ENCODE measurements at places on chromosomes 7 and 10.

DNA sequence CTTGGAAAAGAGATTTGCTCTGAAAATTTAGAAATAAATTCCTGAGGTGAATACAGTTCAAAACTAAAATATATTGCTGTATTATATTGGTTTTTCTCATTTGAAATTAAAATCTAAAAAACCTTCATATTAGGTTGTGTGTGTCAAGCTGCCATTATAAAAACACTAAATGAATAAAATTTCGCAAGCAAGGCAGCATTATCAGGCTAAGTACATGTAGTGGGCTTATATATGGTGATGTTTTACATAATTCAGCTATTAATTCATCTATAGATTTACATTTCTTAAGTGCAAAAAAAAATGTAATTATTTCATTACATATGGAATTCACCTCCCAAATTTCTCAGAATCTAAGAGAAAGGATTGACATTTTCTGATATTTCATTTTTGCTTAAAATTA lies 5.3 kb downstream of the MEOX2 start:
- DNase-seq = no peak

GRCh38 chr10:12348870-12349628 lies at the start of gene CAMK1D:
CAMK1D (plus strand) TSS chr10:12349547.
- DNase-seq = peak; percentile 77

DNA sequence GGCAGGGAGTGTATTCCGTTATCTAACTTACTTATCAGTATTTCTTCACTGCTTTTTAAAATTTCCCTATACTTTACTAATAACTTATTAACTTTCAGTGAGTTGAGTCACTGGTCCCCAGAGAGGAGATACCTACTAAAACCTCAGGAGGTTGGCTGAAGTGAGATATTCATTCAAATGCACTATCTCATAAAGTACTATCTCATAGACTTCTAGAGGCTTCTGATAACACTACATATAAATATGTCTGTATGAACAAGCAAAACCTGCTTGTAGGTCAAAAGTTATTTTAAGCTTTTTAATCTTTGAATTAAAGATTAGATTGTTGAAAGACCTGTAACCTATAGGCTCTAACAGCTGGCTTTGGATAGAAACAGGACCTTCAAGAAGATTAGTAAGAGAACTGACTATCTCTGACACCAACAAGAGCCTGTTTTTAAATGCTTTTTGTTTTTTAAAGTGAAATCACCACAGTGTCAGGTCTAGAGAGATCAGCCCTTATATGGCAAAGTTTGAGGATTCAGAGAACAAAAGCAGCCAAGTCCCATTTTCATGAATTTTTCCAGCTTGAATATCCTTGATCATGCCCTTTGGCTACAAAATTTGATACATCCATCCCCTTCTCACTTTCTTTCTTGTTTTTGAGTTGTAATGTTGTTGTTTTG lies 242.2 kb downstream of the ARL4A start:
- no peak for DNase-seq

DNA sequence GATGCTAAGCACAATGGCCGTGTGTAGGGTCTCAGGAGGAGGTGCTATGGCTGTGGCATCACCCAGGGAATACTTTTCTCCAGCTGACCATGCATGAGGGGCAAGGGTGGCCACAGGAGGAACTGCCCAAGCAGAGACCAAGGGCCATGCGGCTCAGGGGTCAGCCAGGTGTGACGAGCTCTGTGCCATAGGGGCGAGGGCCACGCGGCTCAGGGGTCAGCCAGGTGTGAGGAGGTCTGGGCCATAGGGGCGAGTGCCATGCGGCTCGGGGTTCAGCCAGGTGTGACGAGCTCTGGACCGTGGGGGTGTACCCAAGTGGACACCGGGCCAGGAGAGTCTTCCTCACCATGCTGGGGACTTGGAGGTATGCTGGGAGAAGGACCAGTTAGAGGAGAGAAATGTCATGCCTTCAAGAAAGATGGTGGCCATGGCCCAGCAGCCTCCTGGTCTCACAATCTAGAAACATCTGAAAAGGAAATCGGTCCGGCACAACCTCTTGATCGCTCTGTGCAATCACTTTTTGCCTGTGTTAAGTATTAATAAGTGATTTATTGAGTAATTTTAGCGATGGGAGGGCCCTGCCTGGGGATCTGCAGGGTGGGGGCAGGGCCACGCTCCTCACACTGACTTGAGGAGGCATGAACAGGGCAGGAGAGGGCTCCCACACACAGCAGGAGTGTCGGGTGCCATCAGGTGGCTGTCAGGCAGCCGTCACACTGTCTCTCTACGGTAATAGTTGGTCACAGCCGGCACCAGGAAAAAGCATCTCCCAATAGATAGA lies 265.0 kb downstream of the ADARB2 start:
- DNase-seq = no peak

GRCh38 chr7:128281605-128282380 lies 40.7 kb downstream of the LEP start:
- DNase-seq = no peak

- no peak for DNase-seq
These were observed 237.7 kb downstream of the USP6NL start for GRCh38 chr10:11373717-11374171.

GRCh38 chr10:60896033-60896432 lies 48.0 kb downstream of the RHOBTB1 start:
- DNase-seq = no peak

GRCh38 chr10:51485668-51486067 lies 213.7 kb downstream of the CSTF2T start:
- no peak for DNase-seq

GRCh38 chr10:4822208-4822607 lies 3.8 kb upstream of the AKR1E2 start:
- DNase-seq = no peak

GRCh38 chr7:13414181-13414580 lies 575.3 kb downstream of the ETV1 start:
- no peak for DNase-seq

DNA sequence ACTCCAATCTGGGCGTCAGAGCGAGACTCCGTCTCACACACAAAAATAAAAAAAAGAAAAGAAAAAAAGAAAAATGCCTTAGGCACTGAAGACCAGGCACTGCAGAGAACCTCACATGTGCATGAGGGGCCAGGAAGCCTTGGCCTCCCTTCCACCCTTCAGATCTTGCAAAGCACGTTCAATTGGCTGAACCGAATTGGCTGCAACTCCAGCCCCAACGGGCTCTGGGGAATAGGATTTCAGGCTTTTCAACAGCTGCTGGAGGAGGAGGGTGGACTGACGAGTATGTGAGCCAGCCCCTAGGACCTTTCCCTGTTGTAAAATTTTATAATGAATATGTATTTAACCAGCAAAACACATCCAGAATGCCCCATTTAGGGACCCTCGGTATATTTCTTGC lies 16.7 kb downstream of the TMEM120A start:
- DNase-seq = no peak

- DNase-seq = no peak
These were observed 215.1 kb upstream of the FRMD4A start for GRCh38 chr10:14545827-14546226.

GRCh38 chr10:102422545-102423129 lies 2.0 kb downstream of the FBXL15 start:
- no peak for DNase-seq

GRCh38 chr7:66869660-66870450 lies 51.2 kb upstream of the TMEM248 start:
- no peak for DNase-seq

DNA sequence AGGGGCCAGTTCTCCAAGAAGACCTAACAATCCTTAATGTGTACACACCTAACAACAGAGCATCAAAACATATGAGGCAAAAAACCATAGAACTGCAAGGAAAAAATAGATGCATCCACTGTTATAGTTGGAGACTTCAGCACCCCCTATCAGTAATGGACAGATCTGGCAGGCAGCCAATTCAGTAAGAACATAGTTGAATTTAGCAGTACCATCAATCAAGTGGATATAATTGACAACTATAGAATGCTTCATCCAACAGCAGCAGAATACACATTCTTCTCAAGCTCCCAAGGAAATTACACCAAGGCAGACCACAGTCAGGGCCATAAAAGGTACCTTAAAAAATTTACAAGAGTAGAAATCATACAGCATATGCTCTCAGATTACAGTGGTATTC lies 42.2 kb downstream of the POLL start:
- DNase-seq = no peak

GRCh38 chr10:5894873-5895272 lies 4.8 kb downstream of the FBH1 start:
- DNase-seq = no peak

DNA sequence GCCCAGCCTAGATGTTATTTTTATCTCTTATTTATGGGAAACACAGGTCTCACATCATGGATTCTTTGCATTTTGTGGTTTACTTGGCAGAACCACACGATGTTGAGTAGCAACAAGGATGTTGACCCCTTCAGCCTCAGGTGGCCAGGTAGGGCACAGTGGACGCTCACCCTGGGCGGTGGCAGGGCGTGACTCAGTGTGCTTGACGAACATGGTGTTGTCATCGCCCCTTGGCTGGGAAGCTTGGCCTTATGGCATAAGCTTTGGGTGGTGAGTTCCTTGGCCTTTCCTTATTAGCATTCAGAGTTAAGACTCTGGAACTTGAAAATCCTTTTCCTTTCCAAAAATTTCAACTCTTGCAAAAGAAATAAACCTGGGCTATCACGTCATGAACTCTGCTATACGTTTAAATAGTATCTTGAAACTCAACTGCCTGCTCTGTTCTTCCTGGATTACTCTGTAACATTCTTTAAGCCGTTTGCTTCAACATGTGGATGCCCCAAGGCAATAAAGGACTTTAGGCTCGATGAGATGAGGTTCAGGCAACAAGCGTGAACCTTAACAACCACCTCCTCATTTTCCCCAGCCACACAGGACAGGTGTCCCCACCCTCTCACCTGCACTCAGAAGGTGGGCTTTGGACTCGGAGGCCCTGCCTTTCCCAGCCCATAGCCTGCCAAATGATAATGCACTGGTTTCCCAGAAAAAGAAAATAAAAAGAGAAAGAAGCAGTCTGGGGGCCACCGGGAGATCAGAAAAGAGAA lies 22.5 kb upstream of the ECHDC3 start:
- DNase-seq = no peak

DNA sequence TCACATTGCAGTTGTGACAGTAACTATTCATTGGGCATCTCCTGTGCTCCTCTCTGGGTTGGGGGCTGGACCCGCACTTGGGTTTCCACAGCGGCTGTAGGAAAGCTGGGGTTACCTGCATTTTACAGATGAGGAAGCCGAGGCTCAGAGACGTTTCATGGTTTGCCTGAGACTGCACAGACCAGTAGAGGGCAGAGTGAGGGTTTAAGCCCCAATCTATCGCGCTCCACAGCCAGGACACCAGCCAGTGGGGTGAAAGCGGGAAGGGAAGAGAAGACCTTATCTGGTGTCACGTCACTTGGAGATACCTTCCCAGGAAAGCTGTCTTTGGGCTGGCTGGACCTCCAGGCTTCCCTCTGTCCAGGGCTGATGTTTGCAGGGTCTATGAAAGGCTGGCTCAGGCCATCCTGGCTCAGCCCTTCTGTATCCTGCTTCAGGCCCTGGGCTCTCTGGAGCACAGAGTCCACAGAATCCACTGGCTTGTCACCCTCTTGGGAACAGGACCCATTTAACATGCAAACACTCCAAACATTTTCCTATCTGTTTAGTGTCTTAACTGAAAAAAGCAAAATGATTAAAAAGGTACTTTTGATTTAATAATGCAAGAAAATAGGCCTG lies 167.7 kb downstream of the EMX2 start:
- DNase-seq = no peak

DNA sequence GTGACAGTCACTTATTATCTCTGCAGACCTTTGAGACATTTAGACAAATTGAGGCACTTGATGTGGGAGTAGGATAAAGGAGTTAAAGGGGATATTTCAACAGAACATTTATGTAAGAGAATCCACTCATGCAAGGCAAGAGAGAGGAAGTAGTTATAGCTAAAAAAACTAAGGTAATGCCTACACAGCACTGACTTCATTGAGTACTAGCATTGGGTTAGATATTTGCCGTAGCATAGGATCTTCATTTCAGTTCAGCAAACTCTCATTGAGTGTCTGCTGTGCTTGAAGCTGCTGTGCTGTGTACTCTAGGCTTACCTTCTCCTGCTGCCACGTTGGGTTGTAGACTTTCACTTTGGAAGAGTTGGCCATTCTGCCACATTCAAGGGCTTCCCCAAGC lies 10.5 kb upstream of the ENTPD1 start:
- DNase-seq = no peak

DNA sequence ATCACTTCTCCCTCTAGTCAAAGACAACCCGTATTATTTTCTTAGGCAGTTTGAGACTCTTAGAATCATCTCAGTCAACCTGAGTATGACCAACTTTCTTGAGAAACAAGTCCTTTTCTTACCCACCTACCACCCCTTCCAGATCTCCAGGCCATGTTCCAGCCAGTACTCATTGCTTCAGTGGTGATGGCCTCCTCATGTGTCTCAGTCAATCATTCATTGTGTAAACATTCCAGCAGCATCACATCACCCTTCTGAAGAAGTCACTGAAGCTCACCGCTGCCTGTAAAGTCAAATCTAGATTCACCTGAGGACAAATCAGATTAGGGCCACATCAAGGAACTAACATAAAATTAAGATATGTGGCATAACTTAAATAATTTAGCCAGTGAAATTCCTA lies 467.2 kb upstream of the NRP1 start:
- DNase-seq = no peak

GRCh38 chr10:8146650-8147049 lies 92.2 kb downstream of the GATA3 start:
- DNase-seq = no peak

- DNase-seq = no peak
These were observed 72.3 kb upstream of the CACUL1 start for GRCh38 chr10:118827053-118827452.

- no peak for DNase-seq
These were observed 571.3 kb upstream of the NRG3 start for GRCh38 chr10:81303656-81304055.
